Left ventricle myocardium inferior (tissue), 1 donor: ENCODE measurements at places on chromosomes 6 and 20. TPM values are rescaled to one million over a fixed set of nuclear protein-coding genes. Genes with fewer than 3 reads are reported as not detected.

The BFSP1 gene
- 0.66 TPM for total RNA-seq

The RIPOR2 gene
- 3.1 TPM for total RNA-seq

The HLA-DOA gene
- total RNA-seq = 1.8 TPM

The EPHA7 gene
- 12.5 TPM for total RNA-seq

The MUCL3 gene
- total RNA-seq = not detected

The CEP162 gene
- 4.0 TPM for total RNA-seq

The FNDC1 gene
- total RNA-seq = 1.8 TPM

The UCKL1 gene
- total RNA-seq = 41.0 TPM

The SIM1 gene
- total RNA-seq = not detected

The ENPP5 gene
- 3.0 TPM for total RNA-seq

The KCNQ5 gene
- total RNA-seq = 0.11 TPM

The MAFB gene
- 10.2 TPM for total RNA-seq

The TM9SF4 gene
- 27.0 TPM for total RNA-seq

GRCh38 chr6:84536885-84537638 is 227.3 kb downstream of the TBX18 start:
- DNase-seq = no peak
- H3K27me3 ChIP-seq = no peaks in the 10 kb centered on the region
- no peak overlapping the region for H3K27ac ChIP-seq
- H3K4me1 ChIP-seq = no peaks in the 10 kb centered on the region
- H3K4me3 ChIP-seq = no peak overlapping the region

DNA sequence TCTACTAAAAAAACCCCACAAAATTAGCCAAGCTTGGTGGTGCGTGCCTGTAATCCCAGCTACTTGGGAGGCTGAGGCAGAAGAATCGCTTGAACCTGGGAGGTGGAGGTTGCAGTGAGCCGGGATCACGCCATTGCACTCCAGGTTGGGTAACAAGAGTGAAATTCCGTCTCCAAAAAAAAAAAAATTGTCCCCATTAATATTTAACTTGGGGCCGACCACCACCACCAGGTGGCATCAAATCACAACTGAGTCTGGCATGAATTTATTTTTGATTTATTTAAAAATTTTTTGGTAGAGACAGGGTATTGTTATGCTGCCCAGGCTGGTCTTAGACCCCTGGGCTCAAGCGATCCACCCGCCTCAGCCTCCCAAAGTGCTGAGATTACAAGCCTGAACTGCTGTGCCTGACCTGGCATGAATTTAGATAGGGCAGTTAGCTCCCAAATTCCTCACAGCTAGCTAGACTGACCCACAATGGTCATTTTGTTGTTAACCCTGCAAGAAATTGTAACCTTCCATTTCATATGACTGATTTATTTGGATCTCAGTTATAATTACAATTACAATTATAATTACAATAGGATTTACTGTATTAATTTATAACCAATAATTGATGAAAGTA is 17.1 kb upstream of the BEND3 start:
- no peak for DNase-seq
- no peaks in the 10 kb centered on the region for H3K27me3 ChIP-seq

DNA sequence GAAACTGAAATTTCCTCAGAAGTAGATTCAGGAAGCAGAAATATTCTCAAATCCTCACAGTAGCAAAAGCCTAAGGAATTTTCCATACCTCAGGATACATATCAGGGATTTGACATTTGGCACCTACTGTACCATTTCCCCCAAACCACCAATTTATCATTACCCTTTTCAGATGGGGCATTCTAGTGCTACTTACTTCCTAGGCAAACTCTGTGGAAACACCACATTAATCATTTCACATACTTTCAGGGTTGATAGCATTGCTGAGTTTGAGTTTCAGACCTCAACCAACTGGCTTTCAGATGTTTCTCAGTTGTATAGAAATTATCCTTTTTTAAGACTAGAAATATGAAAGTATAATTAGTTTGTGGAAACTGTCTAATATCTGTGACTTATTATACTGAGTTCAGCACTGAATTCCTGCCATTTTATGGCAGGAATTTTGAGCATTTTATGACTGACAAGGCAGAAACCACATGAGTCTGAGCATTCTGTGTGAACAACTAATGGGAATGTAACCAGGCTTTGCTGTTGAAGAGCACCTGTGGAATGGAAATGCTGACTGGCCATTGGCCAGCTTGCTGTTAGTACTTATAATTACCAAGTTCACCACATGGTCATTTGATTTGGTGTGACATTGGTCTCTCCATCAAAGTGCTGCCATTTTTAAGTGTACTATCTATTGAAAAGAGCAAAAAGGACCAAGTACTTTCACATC is 35.1 kb upstream of the IRAK1BP1 start:
- no peak for DNase-seq
- peak overlapping the region; percentile 16 for H3K27ac ChIP-seq
- H3K4me1 ChIP-seq = peaks cover 13% of the 10 kb centered on the region
- no peak overlapping the region for H3K4me3 ChIP-seq

DNA sequence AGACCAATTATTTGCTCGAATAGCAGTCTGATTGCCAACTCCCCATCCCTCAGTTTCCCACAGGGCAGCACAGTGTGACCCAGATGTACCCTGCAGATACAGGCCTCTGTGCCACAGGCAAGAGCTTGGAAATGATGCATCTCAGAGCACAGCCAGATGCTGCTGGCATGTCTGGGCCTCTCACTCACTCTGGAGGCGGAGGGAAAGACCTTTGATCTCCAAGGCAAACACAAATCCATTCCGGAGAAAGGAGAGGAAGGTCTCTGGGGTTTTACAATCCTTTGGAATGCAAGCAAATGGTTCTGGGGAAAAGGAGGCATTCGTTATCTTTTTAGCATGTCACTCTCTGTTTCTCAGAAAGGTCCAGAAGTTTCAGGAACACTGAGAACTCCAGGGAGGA is 74.2 kb downstream of the RIOK1 start:
- no peaks in the 10 kb centered on the region for H3K27me3 ChIP-seq
- no peak for DNase-seq
- no peak overlapping the region for H3K27ac ChIP-seq

GRCh38 chr6:136063096-136063495 is 187.0 kb downstream of the MTFR2 start:
- DNase-seq = no peak

DNA sequence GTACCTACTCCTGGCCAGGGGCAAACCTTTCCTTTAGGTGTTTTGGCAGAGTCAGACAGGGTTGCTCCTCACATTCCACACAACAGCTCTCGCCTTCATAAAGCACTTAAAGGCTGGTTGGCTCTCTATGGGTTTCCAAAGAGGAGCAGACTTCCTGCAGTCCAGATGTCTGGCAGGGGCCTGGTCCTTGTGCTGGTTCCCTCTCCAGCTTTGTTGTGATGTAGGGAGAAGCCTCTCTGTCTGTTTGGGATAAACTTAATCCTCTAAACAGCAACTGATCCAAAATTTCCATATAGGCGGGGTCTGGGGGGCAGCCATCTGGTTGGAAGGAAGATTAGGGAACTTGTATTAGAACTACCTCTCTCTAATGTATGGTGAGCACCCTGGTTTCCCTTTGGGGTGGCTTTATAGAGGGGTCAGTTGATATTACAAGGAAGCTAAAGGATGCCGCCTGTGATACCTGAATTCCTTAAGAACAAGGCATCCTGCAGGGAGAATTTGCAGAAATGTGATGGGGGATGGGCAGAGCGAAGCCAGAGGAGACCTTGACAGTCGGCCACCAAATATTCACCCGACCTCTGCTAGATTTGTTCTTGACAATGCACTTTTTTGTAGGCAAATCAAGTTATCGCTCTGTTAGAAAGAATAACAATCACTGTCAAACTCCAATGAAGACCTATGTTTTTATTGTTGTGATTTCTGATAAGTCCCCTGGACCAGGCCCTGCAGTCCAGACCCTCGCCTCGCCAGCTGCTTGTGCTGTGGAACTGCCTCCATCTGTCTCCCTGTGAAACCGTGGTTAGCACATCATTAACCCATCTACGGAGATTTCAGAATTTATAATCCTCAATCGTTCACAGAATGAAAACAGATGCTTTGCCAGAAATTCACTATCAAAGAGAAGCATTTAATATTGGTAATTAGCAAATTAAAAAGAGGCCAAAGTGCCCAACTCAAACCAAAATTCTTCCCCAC is 94.0 kb upstream of the RALGAPA2 start:
- DNase-seq = no peak
- peaks cover 5% of the 10 kb centered on the region for H3K4me1 ChIP-seq
- no peaks in the 10 kb centered on the region for H3K36me3 ChIP-seq
- no peak overlapping the region for H3K27ac ChIP-seq
- no peak overlapping the region for H3K4me3 ChIP-seq

GRCh38 chr6:115842338-115842737 is 218.4 kb downstream of the FRK start:
- no peak for DNase-seq
- H3K4me3 ChIP-seq = no peak overlapping the region
- H3K36me3 ChIP-seq = no peaks in the 10 kb centered on the region
- H3K4me1 ChIP-seq = no peaks in the 10 kb centered on the region
- H3K27ac ChIP-seq = no peak overlapping the region

DNA sequence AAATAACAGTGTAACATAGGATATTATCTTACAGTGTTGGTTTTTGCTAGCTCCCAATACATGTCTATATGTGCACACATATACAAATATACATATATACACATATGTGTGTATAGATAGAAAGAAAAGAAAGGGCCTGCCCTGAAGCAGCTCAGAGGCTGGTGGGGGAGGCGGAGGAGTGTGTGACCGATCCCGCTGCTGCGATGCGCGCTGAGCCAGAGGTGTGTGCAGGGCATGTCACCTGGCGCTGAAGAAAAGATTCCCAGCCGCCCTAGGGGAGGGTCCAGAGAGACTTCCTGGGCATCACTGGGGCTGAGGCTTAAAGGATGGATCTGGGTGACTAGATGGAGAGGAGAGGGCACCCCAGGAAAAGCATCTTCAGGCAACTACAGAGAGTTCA is 110.2 kb downstream of the FAM50B start:
- peaks cover 14% of the 10 kb centered on the region for H3K4me1 ChIP-seq
- H3K27ac ChIP-seq = no peak overlapping the region
- no peak for DNase-seq
- H3K4me3 ChIP-seq = no peak overlapping the region

GRCh38 chr6:70599187-70599586 is 32.5 kb downstream of the SDHAF4 start:
- no peak for DNase-seq
- H3K4me3 ChIP-seq = no peak overlapping the region
- no peaks in the 10 kb centered on the region for H3K4me1 ChIP-seq
- no peaks in the 10 kb centered on the region for H3K36me3 ChIP-seq
- H3K27me3 ChIP-seq = no peaks in the 10 kb centered on the region
- no peak overlapping the region for H3K27ac ChIP-seq

GRCh38 chr6:123526128-123526527 is 110.6 kb downstream of the TRDN start:
- H3K27ac ChIP-seq = no peak overlapping the region
- peaks cover 17% of the 10 kb centered on the region for H3K4me1 ChIP-seq
- no peaks in the 10 kb centered on the region for H3K36me3 ChIP-seq
- no peak for DNase-seq
- no peaks in the 10 kb centered on the region for H3K27me3 ChIP-seq

GRCh38 chr20:5559945-5560344 is 190.3 kb upstream of the SHLD1 start:
- peaks cover 86% of the 10 kb centered on the region for H3K36me3 ChIP-seq
- H3K4me3 ChIP-seq = no peak overlapping the region
- H3K4me1 ChIP-seq = no peaks in the 10 kb centered on the region
- H3K27ac ChIP-seq = no peak overlapping the region

DNA sequence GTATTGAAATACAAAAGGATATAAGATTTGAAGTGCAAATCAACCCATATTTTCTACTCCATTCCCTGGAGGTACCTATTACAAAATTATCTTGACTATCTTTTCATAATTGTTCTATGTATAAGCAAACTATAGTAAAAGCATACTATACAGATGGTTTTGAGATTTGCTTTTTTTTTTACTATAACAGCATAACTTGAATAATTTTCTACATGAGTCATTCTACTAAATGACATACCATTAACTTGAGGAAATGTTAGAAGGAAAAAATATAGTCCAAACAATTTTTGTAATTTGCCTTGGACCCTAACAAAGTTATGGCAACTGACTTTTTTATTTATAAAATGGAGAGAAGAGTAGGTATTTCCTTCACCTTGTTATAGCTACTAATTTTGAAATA is 472.7 kb downstream of the PKHD1 start:
- DNase-seq = no peak
- H3K4me1 ChIP-seq = no peaks in the 10 kb centered on the region
- H3K27me3 ChIP-seq = no peaks in the 10 kb centered on the region
- no peak overlapping the region for H3K4me3 ChIP-seq
- H3K36me3 ChIP-seq = no peaks in the 10 kb centered on the region

DNA sequence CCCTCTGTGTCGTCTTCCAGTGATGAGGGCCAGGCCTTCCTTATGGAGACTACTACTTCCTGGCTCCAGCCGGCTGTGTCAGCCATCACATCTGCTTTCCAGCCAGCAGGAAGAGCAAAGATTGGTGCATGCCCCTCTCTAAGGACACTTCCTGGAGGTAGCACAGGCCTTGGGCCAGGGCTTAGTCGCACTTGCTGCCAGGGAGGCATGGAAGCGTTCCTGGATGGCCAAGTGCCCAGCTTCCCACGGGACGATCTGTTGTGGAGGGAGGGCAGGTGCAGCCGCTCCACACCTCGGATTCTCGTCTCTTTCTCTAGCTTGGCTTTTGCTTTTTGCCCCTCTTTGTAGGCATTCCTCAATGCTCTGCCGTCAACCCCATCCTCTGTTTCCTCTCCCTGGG is 11.9 kb downstream of the ERMARD start:
- peaks cover 89% of the 10 kb centered on the region for H3K36me3 ChIP-seq
- H3K27me3 ChIP-seq = no peaks in the 10 kb centered on the region
- H3K4me1 ChIP-seq = no peaks in the 10 kb centered on the region
- DNase-seq = peak; percentile 34
- H3K27ac ChIP-seq = no peak overlapping the region

GRCh38 chr20:7503501-7503900 is 436.8 kb downstream of the HAO1 start:
- H3K36me3 ChIP-seq = no peaks in the 10 kb centered on the region
- no peak overlapping the region for H3K4me3 ChIP-seq
- DNase-seq = no peak
- no peaks in the 10 kb centered on the region for H3K4me1 ChIP-seq
- no peak overlapping the region for H3K27ac ChIP-seq

- no peak overlapping the region for H3K4me3 ChIP-seq
- peaks cover 94% of the 10 kb centered on the region for H3K27me3 ChIP-seq
- no peaks in the 10 kb centered on the region for H3K4me1 ChIP-seq
- no peak for DNase-seq
- no peaks in the 10 kb centered on the region for H3K36me3 ChIP-seq
- no peak overlapping the region for H3K27ac ChIP-seq
Measured at GRCh38 chr20:51190783-51191180, 167.9 kb upstream of the KCNG1 start.

- H3K36me3 ChIP-seq = no peaks in the 10 kb centered on the region
- no peaks in the 10 kb centered on the region for H3K27me3 ChIP-seq
- H3K4me3 ChIP-seq = no peak overlapping the region
- H3K27ac ChIP-seq = no peak overlapping the region
Measured at GRCh38 chr6:19336579-19336978, 500.6 kb upstream of the ID4 start.
